ENCODE measurements at places on chromosomes 16 and 17.
A peak's percentile ranks its signal among the peaks of the same experiment; 100 is the strongest.

GRCh38 chr17:14926526-14927122 is 338.5 kb downstream of the PMP22 start:
- no peaks in the 10 kb centered on the region for H3K4me1 ChIP-seq
- H3K27ac ChIP-seq = no peak overlapping the region
- H3K27me3 ChIP-seq = no peaks in the 10 kb centered on the region
- DNase-seq = no peak

- peaks cover 48% of the 10 kb centered on the region for H3K4me1 ChIP-seq
- peak overlapping the region; percentile 95 for H3K27ac ChIP-seq
- peak; percentile 81 for DNase-seq
- peak overlapping the region; percentile 88 for H3K4me3 ChIP-seq
- H3K36me3 ChIP-seq = no peaks in the 10 kb centered on the region
Measured at GRCh38 chr17:48544349-48545021, 424 bp downstream of the HOXB2 start.

DNA sequence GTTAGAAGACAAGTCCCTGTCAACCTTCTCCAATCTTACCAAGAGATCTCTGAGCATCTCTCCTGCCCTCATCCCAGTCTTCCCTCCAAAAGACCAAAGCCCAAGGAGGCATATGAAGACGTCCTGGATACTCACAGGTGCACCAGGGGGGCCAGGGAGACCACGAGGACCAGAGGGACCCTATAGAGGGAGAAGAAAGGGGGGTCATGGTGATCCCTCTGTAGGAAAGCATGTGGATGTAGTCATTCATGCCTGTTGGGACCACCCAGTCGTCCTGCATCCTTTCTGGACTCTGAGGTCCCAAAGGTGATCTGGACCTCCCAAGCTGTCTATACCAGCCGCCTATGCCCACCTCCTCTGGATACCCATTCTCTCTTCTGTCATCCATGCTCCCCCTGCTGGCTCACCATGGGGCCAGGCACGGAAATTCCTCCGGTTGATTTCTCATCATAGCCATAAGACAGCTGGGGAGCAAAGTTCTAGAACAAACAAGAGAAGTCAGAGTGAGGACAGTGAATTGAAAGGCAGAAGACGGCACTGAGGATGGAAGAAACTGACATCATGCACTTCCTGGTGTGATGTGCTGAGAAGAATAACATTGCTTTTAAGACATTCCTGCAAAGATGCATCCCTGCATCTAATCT is 3.3 kb downstream of the COL1A1 start:
- peaks cover 18% of the 10 kb centered on the region for H3K4me1 ChIP-seq
- H3K36me3 ChIP-seq = peaks cover 53% of the 10 kb centered on the region
- no peak for DNase-seq
- H3K4me3 ChIP-seq = peak overlapping the region; percentile 78
- H3K27me3 ChIP-seq = no peaks in the 10 kb centered on the region

- no peak overlapping the region for H3K27ac ChIP-seq
- H3K4me3 ChIP-seq = no peak overlapping the region
- no peak for DNase-seq
- no peaks in the 10 kb centered on the region for H3K27me3 ChIP-seq
Measured at GRCh38 chr16:27529962-27530361, 19.8 kb downstream of the GTF3C1 start.

GRCh38 chr17:58172369-58173071 is 5.7 kb downstream of the OR4D2 start:
- H3K4me1 ChIP-seq = no peaks in the 10 kb centered on the region
- no peak overlapping the region for H3K4me3 ChIP-seq
- no peaks in the 10 kb centered on the region for H3K36me3 ChIP-seq
- no peak for DNase-seq
- no peaks in the 10 kb centered on the region for H3K27me3 ChIP-seq

DNA sequence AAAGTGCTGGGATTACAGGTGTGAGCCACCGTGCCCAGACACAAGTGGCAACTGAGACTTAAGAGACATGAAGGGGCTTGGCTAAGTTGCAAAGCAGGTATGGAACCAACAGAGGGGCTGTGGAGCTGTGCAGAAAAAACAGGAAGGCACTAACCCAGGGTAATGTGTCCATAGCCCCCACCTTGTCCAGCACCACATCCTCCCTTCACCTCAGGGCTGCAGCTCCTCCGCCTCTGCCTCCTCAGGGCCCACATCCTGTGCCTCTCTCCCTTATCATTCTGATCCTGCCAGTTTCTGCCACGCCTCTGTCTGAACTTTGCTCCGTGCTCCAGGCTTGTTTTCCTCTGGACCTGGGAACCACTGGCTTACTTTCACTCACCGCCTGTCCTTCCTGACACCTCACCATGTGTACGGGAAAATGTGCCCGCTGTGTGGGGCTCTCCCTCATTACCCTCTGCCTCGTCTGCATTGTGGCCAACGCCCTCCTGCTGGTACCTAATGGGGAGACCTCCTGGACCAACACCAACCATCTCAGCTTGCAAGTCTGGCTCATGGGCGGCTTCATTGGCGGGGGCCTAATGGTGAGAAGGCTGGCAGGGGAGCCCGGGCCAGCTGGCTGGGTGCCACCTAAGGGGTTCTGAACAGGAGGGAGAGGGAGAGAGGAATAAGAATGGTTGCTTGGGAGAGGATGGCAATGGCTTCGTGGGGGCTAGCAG is at the start of gene TM4SF5:
Gene TM4SF5, plus strand, starts transcription at position 368 of the 716 bp plus-strand sequence. Its CDS starts 37 bp downstream, at position 405.
- H3K27ac ChIP-seq = no peak within 1 kb of the TSS
- no peak for DNase-seq
- H3K4me1 ChIP-seq = no peaks in the 10 kb centered on the region
- no peaks in the 10 kb centered on the region for H3K27me3 ChIP-seq

All from thoracic aorta (tissue), 2 donors.